ENCODE measurements at places on chromosomes 12 and 14.

GRCh38 chr14:80136358-80136757 is 74.9 kb downstream of the DIO2 start:
- DNase-seq, result no peak

DNA sequence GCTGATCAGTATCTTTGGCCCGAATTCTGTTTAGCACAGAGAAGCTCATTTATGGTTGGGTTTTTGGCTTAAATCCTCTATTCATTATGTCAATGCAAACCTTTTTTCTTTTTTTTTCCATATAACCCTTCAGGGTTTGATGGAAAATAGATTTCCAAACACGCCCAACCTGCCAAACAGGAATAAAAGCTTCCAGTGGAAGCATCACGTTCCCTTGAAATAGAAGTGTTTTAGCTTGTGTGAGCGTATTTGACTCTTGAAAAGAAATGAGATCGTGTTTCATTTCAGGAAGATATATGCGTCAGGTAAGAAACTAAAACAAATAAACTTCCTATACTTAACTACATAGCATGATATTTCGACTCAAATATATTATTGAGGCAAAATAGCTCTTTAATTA is at the start of gene PIK3C2G:
Gene PIK3C2G (plus strand): TSS at position 246 of the 400 bp plus-strand sequence. CDS start 20,564 bp downstream, outside the sequence.
- no peak for DNase-seq

- DNase-seq, result no peak
Measured at GRCh38 chr12:90327793-90328743, 619.4 kb upstream of the ATP2B1 start.

GRCh38 chr14:42174357-42174756 is 567.7 kb downstream of the LRFN5 start:
- no peak for DNase-seq

DNA sequence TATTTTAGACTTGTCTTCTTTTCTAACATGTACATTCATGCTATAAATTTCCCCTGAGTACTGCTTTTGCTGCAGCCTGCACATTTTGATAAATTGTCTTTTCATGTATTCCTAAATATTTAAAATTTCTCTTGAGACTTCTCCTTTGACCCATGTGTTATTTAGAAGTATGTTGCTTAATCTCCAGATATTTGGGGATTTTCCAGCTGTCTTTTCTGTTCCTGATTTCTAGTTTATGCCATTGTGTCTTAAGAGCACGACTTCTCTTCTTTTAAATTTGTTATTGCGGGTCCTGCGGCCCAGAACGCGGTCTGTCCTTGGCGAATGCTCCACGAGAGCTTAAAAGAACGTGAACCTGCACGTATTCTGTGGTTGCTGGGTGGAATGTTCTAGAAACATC is 136.4 kb downstream of the KIF26A start:
- no peak for DNase-seq

DNA sequence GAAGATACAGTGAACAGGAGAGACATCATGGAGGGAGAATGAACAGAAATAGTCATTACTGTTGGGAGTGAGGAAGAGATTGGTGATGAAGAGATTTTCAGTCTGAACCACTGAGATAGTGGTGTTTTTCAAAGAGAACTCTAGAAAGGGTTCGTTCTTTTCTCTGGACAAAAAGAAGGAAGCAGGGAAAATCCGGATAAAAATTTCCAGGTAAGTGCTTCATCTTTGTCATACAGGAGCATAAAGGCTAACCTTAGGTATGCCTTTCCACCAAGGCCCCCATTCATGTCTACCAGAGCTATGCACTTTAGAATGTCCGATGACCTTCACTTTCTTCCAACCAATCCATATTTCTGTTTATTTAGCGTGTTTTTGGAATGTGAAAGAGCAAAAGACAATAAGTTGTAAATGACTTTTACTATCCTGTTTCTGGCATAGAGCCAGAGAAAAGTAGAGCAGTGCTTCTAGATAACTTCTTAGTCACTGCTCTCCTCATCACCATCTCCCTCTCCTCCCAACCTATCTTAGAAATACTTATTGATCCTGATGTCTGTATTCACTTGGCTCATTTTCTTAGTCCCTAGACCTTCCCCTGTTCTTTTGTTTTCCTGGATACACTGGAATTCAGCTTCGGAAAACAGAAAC is 116.5 kb downstream of the TTC6 start:
- DNase-seq, result no peak

DNA sequence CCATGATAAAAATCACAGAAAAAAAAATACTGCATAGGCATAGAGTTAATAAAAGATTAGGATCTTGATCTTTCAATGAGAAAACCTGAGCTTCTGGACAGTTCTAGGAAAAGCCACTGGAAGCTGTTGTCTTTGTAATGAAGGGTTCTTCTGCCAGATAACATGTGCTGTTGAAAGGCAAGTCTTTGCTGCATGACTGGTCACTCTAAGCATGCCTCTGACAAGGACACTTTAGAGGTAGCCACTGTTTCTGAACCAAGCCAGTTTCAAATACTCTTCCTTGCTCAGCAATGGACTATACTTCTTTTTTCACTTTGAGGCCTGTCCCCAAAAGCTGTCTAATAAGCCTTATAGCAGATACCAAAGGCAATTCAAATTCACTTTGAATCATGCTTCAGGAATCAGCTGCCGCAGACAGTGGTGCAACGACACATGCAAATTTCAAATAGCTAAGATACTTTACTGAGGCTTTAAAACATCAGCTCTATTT is 70.2 kb downstream of the BTG1 start:
- DNase-seq, result no peak

GRCh38 chr14:72788972-72789728 is 104.8 kb downstream of the DPF3 start:
- no peak for DNase-seq

DNA sequence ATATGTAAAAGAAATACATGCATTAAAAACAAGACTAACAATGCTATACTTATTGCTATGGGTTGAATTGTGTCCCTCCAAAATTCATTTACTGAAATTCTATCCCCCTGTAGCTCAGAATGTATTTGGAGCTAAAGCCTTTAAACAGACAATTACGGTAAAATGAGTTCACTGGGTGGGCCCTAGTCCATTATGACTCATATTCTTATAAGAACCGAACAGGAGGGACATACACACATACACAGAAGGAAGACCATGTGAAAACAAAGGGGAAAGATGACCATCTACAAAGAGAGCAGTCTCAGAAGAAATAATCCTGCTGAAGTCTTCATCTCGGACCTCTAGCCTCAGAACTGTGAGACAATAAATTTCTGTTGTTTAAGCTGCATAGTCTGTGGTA is 77.1 kb upstream of the ANKS1B start:
- DNase-seq, result no peak

GRCh38 chr12:28413460-28414109 is 223.3 kb downstream of the CCDC91 start:
- no peak for DNase-seq
